ENCODE measurements at places on chromosomes 1 and 21.

DNA sequence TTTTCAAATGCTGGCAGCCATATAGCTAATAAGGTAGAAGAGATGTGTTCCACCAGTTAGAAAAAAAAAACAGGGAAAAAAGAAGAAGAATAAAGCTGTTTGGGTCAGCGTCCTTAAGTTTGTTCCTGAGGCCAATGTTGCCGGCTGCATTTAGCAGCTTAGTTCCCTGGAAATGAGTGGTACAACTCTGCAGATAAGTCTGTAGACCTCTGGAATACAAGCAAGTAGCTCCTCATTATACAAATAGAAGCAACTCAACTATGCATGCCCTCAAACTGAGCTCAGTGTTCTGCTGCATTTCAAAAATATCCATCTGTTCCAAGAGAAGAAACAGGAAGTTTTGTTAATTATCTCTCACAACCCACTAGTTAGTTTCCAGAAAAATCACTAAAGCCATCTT, 181.2 kb upstream of the PKN2 start:
- DNase-seq, result no peak

DNA sequence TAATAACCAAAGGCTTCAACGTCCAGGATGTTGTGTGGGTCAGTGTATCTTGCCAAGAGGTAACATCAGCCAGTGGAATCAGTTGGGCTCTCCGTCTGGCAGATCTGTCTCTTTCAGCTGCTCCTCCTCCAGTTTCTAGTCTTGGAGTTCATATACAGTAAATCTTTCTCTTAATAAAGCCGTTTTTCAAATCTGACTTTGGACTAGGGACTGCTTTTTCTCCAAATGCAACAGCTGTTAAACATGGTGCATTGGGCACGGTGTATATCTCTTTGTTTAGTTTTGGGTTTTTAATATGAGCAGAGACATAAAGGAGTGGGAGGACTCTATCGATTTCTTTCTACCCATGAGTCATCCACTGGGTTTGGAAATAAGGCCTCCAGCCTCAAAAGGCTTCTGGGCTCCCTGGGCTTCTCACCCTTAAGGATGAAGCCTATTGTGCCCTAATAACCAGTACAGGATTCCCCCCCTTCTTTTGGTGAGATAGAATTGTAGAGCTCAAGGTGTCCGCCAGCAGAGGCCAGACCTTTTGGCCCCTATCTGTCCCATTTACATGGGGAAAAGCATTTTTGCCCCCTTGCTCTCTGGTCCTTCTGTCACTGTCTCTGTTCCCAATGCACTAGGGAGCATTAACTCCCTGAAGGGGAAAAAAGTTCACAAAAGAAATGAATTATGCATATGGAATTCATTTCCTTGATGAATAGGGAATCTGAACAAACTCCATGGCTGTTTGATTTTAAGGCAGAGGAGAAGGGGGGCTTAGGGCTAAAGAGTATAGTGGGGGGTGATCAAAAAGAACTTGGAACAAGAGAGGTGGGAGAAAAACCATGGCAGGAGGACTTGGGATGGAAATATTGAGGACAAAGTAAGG, 86.0 kb downstream of the PBX1 start:
- DNase-seq, result no peak

DNA sequence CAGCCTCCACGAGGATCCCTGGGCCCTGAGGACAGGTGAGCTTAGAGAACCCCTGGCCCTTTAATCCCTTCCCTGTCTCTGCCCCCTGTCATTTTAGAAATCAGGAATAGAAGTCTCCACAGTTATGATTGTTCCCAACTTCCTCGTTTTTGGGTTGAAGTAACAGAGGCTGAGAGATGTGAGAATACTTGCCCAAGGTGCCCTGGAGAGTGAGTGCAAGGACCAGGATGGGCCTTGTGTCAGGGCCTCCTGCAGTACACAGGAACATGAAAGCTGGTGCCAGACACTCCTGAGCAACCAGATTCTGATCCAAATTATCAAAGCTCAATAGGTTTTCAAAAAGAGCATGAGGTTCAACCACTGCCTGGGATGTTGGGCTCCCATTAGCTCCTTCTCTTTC, 10.1 kb downstream of the HLX start:
- DNase-seq, result no peak

DNA sequence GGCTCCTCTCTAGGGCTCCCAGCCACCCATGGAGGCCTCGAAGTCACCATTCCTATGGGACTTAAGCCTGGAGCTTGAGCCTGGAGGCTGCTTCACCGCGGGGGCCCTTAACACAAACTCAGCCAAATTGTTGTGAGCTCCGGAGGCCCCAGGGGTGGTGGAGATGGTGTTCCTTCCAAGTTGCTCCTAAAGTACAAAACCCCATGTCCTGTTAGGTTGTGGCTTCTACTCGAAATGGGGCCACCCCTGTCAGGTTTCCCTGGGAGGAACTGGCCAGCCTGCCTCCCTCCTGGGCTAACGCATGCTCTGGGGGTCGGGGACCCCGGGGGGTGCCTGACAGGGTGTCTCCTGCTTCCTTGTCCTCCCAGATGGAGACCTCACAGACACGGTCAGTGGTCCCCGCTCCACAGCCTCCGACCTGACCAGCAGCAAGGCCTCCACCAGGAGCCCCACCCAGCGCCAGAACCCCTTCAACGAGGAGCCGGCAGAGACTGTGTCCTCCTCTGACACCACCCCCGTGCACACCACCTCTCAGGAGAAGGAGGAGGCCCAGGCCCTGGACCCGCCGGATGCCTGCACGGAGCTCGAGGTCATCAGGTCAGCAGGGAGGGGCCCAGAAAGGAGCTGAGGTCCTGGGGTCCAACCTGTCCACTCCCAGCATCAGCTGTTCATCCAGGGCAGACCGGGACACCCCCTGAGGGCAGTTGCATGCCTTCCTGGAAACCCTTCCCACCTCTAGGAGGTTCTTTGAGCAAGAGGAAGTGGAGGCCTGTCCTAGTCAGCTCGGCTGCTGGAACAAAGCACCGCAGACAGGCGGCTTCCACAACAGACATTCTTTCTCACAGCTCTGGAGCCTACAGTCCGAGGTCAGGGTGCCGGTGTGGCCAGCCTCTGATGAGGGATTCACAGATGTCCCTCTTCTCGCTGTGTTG, 10.8 kb upstream of the SLC25A34 start:
- no peak for DNase-seq

DNA sequence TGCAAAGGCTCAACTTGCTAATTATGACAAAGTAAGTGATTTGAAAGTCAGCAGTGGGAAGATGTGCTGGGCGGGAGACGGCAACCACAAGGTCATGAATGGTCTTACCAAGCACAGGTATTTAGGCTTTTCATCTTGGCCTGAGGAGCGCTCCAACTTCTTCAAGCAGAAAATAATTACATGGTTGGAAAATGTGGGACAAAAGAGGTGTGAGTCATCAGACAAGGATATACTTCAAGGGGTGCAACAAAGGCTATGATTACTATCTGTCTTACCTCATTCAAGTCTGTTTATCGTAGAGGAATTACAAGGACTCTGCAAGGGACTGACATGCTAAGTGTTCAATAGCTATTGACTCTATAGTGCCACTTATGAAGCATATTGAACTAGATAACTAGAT, 2005.7 kb downstream of the MRPL39 start:
- DNase-seq, result no peak

- no peak for DNase-seq
These were observed 7.1 kb upstream of the UBXN10 start for GRCh38 chr1:20178634-20179370.

- no peak for DNase-seq
These were observed at the start of gene FAAH for GRCh38 chr1:46394108-46394871. Gene FAAH (plus strand): TSS chr1:46394317. CDS start chr1:46394349, 32 bp downstream.

- DNase-seq, result no peak
These were observed 91.1 kb downstream of the NPHP4 start for GRCh38 chr1:5901150-5901549.

DNA sequence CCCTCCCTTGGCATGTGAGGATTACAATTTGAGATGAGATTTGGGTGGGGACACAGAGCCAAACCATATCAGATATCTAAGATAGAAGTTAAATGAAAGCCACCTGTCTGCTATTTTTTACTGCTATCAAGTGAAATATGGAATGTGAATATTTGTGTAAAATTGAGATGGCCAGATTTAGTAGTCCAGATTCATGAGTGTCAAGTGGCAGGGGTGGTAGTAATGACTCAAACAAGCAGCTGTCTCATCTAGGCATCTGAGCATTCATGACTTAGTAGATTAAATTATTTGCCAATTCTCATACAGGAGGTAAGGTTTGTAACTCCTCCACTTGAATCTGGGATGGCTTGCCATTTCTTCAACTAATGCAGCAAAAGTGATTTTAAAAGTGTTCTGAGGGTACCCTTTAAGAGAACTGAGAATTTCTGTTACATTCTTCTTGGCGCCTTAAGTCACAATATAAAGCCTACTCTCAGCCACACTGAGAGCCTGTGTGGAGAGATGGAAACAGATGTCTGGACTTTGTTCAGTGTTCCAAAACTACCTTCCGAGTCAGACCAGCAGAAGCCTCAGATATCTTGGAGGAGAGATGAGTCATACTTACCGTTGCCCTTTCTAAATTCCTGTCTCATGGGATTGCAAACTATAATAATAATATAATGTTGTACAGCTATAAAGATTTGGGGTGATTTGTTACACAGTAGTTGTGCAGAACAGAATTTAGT, 1065.6 kb upstream of the TMPRSS15 start:
- DNase-seq, result no peak

DNA sequence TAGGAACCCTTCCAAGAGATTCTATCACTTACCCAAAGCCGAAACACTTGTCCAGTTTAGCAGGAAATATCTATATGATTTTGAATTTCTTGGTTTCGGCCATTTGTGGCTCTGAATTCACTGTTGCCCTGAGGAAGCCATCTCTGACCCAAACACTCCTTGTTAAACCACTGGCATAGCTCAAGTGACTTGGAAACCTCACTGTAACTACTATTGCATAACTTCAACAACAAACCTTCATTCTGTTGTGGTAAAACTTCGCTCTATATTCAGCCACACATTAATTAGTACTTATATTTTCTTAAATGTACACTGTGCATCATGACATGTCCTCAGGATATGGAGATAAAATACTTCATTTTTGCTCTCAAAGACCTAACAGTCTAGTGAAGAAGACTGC, 63.2 kb downstream of the ST6GALNAC3 start:
- no peak for DNase-seq

- DNase-seq, result no peak
These were observed 36.3 kb upstream of the CASZ1 start for GRCh38 chr1:10832703-10833102.

DNA sequence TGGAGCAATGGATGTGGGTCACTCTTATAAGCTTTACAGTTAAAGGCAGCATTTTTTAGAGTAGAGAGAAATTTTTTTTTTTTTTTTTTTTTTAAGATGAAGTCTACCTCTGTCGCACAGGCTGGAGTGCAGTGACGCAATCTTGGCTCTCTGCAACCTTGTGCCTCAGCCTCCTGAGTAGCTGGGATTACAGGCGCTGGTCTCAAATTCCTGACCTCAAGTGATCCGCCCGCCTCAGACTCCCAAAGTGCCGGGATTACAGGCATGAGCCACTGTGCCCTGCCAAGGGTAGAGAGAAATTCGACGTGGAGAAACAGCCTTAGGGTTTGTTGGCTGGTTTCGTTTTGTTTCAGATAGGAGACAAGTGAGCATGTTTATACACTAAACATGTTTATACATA, 594.2 kb upstream of the ADAMTS5 start:
- no peak for DNase-seq

- DNase-seq, result no peak
These were observed 57.8 kb downstream of the EDARADD start for GRCh38 chr1:236451796-236452373.

GRCh38 chr1:17276568-17276967, 27.7 kb downstream of the PADI3 start:
- DNase-seq, result no peak

DNA sequence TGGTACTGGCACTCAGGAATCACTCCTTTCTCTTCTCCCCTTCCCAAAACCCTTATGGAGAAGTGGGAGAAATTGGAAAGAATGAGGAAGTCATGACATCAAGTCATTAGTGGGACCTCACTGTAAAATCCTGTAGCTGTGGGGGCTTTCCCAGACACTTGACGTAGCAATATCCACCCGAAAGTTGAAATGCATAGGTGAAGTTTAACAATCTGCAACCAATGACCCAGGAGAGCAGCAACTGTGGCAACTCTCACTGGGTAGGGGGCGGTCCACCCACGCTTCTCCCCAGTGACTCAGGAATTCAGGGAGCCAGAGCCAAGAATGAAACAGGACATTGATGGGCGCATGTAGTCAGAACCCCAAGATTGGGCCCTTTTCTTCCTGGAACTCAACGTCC, 27.0 kb downstream of the ABCA4 start:
- no peak for DNase-seq

DNA sequence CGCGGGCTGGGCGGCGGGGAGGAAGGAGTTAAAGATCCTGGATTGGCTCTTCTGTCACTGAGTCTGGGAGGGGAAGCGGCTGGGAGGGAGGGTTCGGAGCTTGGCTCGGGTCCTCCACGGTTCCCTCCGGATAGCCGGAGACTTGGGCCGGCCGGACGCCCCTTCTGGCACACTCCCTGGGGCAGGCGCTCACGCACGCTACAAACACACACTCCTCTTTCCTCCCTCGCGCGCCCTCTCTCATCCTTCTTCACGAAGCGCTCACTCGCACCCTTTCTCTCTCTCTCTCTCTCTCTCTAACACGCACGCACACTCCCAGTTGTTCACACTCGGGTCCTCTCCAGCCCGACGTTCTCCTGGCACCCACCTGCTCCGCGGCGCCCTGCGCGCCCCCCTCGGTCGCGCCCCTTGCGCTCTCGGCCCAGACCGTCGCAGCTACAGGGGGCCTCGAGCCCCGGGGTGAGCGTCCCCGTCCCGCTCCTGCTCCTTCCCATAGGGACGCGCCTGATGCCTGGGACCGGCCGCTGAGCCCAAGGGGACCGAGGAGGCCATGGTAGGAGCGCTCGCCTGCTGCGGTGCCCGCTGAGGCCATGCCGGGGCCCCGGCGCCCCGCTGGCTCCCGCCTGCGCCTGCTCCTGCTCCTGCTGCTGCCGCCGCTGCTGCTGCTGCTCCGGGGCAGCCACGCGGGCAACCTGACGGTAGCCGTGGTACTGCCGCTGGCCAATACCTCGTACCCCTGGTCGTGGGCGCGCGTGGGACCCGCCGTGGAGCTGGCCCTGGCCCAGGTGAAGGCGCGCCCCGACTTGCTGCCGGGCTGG, at the start of gene NPR1:
NPR1 (plus strand) TSS at position 170 of the 818 bp plus-strand sequence; CDS start at position 591, 421 bp downstream.
- DNase-seq, result no peak

- no peak for DNase-seq
These were observed 37.7 kb upstream of the BCL10 start for GRCh38 chr1:85313888-85314696.

GRCh38 chr21:31342348-31342747, 1.7 kb downstream of the TIAM1 start:
- DNase-seq, result no peak

GRCh38 chr1:32289256-32289655, 2.6 kb upstream of the HDAC1 start:
- no peak for DNase-seq

GRCh38 chr1:199472018-199472417, 555.5 kb upstream of the NR5A2 start:
- DNase-seq, result no peak
